ENCODE measurements at places on chromosomes 16 and 17.
A peak's percentile ranks its signal among the peaks of the same experiment; 100 is the strongest.

- peak; percentile 12 for DNase-seq
These were observed 65.9 kb upstream of the IRX6 start for GRCh38 chr16:55257966-55258613.

- DNase-seq = no peak
These were observed 2227.2 kb downstream of the TP53TG3F start for GRCh38 chr16:35686595-35686994.

DNA sequence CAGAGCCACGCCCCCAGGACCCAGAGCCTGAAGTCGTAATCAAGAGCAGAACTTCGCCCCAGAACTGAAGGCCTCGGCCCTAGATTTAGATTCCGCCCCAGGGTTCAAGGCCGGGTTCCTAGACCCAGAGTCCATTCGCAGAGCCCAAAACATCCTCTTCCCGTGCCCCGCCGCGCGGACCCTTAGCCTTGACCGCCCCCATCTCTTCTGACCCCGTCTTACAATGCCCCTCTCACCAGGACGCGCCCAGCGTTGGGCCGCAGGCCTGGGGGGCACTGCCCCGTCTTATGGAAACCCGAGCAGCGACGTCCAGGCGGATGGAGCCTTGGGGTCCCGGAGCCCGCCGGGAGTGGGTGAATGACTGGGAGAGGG, 5.0 kb downstream of the CD19 start:
- no peak for DNase-seq

GRCh38 chr16:23920899-23921298, 85.1 kb downstream of the PRKCB start:
- no peak for DNase-seq

- DNase-seq = no peak
These were observed 121.9 kb downstream of the FOXL1 start for GRCh38 chr16:86700046-86700945.

- no peak for DNase-seq
These were observed 838 bp upstream of the TMEM97 start for GRCh38 chr17:28317966-28318758.

GRCh38 chr17:6651919-6652452, 424 bp downstream of the C17orf100 start:
- DNase-seq = no peak

- no peak for DNase-seq
These were observed 259.1 kb upstream of the XYLT1 start for GRCh38 chr16:17729820-17730219.

DNA sequence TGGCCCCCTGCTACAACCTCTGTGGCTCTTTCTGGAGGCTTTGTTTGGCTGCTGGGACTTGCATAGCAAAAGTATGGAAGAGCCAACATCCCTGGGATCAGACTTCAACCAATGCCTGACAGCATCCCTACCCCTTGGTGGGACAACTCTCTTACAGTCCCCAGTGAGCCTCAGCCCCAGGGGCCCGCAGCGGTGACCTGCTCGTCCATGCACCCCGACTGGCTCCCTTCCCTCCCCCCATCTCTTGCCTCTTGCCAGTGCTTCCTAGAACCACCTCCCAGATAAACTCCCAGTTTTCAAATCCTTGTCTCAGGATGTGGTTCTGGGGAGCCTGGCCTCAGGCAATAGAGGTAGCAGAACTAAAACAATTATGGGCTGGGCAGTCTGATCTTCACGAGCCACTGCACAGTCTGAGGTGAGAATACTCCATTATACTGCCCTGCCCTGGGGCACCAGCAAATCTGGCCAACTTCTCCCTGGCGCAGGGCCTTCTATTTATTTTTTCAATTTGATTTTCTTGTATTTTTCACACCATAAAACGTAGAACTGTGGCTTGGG, 86.6 kb upstream of the BRD7 start:
- DNase-seq = no peak

- no peak for DNase-seq
These were observed 3.0 kb downstream of the SLC35G3 start for GRCh38 chr17:35191001-35191695.

GRCh38 chr16:79168321-79168720, 432.2 kb downstream of the MAF start:
- DNase-seq = no peak

DNA sequence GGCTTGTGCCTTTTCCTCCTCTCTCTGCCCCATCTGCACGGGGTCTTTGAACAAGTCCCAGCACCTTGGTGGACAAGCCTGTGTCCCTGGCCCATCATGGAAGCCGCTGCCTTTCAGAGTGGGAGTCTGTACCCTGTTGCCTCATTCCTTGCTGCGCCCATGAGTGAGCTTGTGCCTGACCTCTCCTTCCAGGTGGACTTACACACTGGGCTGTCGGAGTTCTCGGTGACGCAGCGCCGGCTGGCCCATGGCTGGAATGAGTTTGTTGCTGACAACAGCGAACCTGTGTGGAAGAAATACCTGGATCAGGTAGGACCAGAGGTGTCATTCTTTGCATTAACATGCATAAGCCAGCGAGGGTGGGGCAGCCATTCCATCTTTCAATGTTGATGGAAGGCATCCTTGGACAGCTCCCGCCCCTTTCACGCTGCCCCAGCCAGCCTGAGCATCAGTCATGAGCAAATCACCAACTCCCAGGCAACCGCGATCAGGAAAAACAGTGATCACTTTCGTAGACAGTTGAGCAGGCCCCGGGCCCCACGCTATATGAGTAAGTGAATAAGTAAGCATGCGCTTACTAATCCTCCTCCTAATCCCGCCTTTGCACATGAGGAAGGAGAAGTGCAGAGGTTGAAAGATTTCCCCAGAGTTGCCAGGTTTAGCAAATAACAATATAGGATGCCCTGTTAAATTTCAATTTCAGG, 36.8 kb downstream of the ATP2C2 start:
- no peak for DNase-seq

- DNase-seq = no peak
These were observed 1.3 kb upstream of the BAIAP2 start for GRCh38 chr17:81033535-81034167.

- DNase-seq = no peak
These were observed 40.8 kb downstream of the IRX6 start for GRCh38 chr16:55364811-55365210.

GRCh38 chr16:19291475-19291874, 5.9 kb downstream of the CLEC19A start:
- no peak for DNase-seq

DNA sequence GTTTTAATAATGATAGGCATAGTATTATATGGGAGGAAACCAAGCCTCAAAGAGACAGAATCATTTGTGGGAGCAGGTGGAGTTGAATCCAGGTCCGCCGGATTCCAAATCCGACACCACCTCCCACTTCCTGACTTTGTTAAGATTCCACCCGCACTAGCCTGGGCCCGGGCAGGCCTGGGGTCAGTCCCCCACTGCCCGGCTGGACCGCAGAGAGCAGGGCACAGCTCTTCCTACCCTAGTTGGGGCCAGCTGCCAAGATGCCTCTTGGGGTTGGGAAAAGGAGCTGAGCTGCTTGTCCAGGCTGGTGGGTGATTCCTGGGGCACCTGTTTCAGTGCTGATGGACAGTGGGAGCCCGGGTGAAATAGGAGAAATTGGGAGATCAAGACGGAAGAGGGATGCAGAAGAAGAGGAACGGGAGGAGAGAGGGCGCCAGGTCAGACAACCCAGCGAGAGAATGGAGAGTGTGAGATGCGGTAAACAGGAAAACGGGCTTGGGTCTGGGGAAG, 53.9 kb downstream of the OR1D5 start:
- DNase-seq = no peak

DNA sequence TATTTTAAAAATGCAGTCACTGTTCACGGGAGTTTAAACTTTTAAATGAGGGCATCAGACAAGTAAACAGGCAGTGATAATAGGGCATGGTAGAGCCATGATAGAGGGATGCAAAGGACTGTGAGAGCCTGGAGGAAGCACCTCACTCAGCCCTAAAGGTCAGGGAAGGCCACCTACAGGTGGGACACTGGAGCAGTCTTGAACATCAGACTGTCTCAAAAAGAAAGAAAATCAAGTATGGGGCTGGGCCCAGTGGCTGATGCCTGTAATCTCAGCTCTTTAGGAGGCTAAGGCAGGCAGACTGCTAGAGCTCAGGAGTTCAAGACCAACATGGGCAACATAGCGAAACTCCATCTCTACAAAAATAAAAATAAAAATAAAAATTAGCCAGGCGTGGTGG, 31.0 kb upstream of the DHRS7B start:
- DNase-seq = no peak

GRCh38 chr17:78394209-78394608, 15.8 kb downstream of the PGS1 start:
- no peak for DNase-seq

DNA sequence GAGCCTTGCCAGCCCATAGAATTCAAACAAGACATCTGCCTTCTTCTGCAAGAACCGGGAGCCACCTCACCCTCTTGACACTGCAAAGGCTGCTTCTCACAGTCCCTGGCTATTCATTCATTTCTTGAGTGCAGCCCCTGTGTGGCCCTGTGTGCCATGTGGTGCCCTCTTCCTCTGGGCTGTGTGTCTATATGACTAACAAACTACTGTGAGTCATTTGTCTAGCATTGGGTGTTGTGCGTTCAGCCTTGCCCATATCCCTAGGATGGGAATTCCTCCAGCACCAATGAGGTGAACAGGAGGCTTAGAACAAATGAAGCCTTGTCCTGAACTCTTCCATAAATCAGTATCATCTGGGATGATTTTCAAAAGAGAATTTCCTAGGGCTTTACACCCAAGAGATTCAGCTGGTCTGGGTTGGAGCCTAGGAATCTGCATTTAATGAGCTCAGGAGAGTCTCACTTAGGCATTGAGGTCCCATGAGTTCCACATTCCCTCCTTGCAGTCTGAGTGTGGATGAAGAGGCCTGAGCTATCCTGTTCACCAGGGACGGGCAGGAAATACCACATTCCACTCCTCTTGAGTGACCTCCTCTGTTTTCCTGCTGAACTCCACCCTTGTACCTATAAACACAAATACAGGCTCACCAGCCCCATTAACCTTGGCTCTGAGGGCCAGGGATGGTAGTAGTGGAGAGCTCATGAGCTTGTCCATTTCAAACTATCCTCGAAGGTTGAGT, 308.7 kb upstream of the N4BP1 start:
- no peak for DNase-seq

GRCh38 chr16:67433131-67433719, 2.3 kb downstream of the HSD11B2 start:
- DNase-seq = no peak

- no peak for DNase-seq
These were observed 1.7 kb downstream of the SLC5A2 start for GRCh38 chr16:31484491-31485171.

DNA sequence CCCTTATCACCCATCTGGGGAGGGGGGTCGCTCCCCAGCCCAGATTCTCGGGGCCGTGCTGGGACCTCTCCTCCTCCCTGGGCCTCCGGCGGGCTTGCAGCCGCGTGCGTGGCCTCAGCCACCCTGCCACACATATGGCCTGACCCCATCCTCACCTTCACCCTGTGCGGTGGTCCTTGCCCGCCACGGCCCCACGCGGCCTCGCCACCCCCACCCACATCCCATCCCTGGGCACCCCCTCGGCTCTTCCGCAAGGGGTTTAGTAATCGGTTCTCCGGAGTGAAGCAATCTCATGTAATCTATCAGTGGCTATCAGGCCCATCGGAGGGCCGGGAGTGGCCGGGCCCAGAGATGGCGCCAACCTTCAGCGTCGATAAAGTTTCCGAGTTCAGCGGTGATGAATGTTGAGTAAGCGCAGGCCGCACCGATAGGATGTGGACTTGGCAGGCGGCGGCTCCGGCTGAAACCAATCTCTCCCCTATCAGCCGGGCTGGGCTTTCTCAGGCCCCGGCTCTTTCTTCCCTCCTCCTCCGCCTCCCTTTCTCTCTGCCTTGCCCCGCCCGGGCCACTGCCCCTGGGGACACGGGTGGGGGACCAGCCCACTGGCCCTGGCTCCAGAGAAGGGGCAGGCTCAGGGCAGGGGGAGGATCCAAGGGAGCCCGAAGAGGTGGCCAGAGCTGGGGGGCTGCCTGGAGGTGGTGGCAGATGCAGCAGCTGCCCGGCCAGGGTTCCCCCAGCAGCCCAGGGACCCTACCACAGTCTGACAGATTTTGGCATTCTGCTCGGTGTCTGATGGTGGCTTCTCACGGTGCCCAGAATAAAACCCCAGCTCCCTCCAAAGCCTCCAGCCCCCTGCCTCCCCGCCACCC, 20.8 kb downstream of the ZFPM1 start:
- no peak for DNase-seq

DNA sequence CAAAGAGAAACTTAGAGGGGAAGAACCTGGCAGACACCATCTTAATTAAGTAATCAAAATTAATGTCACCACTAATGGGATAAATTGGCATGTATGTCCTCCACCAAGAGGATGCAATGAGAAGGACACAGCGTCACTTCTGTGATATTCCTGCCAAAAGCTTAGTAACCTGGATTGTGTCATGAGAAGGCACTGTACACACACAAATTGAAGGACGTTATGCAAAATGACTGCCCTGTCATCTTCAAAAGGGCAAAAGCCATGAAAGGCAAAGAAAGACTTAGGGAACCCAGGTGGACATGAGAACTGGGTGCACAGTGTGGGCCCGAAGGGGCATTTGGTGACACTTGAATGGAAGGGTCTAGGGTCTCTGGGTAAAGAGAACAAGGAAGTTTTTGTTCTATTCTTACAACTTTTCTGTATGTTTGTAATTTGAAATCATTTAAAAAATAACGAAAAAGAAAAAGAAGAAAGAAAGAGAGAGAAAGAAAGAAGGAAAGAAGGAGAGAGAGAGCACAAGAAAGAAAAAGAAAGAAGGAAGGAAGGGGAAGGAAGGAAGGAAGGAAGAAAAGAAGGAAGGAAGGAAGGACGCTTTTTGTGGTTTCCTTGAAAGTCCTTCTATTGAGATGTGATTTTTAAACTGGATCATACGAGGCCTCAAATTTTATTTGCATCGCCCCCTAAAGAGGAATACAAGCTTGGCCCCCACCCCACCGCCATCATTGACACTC, 4.0 kb upstream of the APOH start:
- DNase-seq = no peak

DNA sequence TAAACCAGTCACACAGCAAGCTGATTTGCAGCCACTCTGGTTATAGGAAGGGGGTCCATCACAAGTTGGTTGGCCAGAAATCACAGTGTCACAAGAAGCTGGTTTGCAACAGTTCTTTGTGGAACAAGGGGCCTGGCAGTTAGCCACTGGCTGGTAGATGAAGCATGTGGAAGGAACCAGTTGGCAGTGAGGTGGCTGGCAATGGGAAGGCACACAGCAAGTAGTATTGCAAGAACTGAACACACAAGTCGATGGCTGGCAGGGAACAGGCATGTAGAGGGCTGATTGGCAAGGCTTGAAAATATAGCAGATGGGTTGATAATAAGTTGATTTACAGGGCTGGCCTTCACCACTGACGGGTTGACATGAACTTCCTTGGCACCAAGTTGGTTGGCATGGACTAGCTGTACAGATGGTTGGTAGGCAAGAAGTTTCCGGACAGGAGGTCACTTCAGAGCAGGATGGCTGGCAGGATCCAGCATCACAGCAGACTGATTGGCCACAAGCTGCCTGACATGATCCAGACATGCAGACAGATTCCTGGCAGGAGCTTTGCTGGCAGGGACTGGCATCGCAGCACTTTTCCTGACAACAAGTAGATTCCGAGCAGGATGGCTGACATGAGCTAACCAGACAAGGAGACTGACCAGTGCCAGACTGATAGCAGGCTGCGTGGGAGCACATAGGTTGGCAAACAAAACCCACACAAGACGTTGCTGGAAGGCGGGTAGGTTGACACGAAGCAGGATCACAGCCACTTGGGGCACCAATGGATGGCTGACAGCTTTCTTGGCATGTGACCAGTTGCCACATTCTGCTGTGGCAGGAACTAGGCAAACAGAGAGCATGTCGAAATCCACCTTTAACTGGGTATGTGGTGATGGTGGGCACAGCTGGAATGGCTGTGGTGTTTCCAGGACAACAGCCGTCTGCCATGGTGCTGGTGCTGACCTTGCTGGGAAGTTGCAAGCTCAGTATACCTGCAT, at the start of gene KRTAP29-1:
KRTAP29-1 (minus strand) TSS at position 936 of the 986 bp plus-strand sequence; CDS start at position 936, 0 bp downstream.
- no peak for DNase-seq

- DNase-seq = no peak
These were observed 18.6 kb downstream of the BRCA1 start for GRCh38 chr17:43106552-43106951.

Data from CD4-positive, alpha-beta T cell treated with Interleukin-15 for 4 hours (primary cell).